ENCODE measurements at places on chromosomes 11 and 22.

- no peak for DNase-seq
Observed at GRCh38 chr11:68296344-68297051, 15.9 kb upstream of the LRP5 start.

DNA sequence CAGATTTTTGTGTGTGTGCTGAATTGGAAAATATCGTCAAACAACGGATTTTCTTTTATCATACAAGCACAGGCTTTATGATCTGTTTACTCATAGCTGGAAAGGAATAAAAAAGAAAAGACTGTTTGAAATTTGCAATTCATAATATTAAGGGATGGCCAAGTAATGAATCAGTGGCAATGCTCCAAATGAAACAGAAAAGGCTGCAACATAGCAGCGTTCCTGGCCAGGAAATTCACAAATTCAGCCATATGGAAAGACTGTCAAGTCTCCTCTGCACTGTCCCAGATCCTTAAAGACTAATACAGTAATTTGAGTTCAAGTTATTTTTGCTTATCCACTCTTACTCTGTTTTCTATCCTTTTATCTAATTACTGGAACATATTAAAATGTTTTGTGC is 98.2 kb downstream of the MSANTD4 start:
- DNase-seq, result no peak

GRCh38 chr11:134821422-134821821 is 409.4 kb upstream of the B3GAT1 start:
- DNase-seq, result no peak

GRCh38 chr11:130550150-130550549 is 101.7 kb downstream of the ADAMTS15 start:
- no peak for DNase-seq

DNA sequence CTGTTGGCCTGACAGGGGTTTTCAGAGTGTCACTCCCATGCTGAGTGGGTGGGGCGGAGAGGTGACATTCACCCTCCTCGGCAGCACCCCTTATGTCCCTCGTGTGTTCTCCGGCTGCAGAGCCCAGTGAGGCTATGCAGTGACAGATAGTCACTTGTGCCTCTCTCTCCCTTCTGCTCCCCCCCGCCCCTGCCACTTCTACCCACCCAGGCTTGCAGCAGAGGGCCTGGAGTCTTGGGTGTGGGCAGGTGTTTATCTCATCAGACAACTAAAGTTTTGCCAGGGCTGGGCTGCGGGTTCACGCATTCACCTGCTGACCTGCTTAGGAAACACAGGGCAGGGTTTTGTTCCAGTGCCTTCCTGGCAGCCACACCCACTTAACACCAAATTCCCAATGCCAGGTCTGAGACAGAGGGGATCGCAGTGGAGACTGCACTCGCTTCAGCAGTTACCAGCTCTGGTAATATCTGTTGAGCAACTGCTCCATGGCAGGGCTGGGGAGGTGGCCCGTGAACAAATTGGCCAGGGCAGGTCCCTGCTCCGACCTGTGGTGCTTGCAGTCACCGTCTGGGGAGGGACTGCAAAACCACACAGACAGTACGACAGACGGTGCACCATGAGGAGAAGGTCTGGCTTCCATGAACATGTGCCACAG is 50.5 kb upstream of the ADA2 start:
- no peak for DNase-seq

GRCh38 chr11:107561688-107562087 is 3.8 kb downstream of the ALKBH8 start:
- no peak for DNase-seq

GRCh38 chr11:109838026-109838425 is 255.2 kb upstream of the ZC3H12C start:
- DNase-seq, result no peak

DNA sequence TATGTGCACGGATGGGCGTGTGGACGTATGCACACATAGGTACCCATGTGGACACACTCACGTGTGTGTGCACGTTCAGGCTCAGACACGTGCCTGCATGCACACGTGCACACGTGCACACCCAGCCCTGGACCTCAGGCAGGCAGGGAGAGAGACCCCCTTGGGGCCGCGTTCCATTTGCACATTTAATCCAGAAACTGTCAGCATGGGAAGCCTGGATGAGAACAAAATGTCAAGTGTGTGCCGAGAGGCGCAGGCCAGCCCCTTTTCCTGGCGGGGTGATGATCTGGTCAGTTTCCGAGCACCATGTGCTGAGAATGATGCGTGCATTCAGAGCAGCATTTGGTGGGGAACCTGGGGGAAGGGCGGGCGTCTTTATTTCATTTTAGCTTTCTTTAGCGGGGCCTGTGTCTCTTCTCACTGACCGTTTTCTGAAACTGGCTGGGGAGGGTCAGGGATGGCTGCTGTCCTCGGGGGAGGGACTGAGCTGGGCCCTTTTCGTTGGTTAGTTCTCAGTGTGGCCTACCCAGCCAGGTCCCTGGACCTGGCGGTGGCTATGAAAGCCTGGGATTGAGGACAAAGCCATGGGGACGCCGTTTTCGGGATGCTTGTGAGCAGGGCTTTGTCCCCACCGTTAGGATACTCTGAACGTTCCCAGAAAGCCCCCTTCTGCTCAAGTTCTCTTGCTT is 96.3 kb downstream of the KCNQ1 start:
- DNase-seq, result no peak

- DNase-seq, result no peak
Observed at GRCh38 chr11:27721264-27722116, 21.2 kb upstream of the BDNF start.

- no peak for DNase-seq
Observed at GRCh38 chr11:77155082-77155475, 27.0 kb downstream of the MYO7A start.

DNA sequence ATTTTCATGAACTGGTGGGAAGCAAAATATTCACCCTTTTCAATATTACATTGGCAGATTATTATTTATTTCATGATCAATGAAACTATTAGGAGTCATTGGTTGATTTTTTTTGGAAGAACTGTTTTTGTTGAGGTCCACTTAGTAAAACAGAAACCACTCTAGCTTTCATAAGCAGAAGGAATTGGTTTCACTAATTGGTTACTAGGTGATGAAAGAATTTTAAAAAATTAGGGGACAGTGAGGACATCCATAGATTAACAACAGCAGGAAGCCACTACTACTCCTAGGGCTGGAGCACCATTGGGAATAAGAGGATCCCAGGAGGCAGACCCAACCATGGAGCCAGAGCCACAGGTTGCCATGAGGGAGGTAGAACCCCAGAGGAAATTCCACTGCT is 74.4 kb upstream of the KCNA4 start:
- no peak for DNase-seq

GRCh38 chr11:115579181-115579825 is 75.1 kb upstream of the CADM1 start:
- DNase-seq, result no peak

- DNase-seq, result no peak
Observed at GRCh38 chr11:37171451-37171850, 573.4 kb upstream of the RAG2 start.

GRCh38 chr11:21257461-21257860 is 588.1 kb downstream of the NELL1 start:
- DNase-seq, result no peak

- DNase-seq, result no peak
Observed at GRCh38 chr11:61592176-61592575, 11.3 kb upstream of the SYT7 start.

DNA sequence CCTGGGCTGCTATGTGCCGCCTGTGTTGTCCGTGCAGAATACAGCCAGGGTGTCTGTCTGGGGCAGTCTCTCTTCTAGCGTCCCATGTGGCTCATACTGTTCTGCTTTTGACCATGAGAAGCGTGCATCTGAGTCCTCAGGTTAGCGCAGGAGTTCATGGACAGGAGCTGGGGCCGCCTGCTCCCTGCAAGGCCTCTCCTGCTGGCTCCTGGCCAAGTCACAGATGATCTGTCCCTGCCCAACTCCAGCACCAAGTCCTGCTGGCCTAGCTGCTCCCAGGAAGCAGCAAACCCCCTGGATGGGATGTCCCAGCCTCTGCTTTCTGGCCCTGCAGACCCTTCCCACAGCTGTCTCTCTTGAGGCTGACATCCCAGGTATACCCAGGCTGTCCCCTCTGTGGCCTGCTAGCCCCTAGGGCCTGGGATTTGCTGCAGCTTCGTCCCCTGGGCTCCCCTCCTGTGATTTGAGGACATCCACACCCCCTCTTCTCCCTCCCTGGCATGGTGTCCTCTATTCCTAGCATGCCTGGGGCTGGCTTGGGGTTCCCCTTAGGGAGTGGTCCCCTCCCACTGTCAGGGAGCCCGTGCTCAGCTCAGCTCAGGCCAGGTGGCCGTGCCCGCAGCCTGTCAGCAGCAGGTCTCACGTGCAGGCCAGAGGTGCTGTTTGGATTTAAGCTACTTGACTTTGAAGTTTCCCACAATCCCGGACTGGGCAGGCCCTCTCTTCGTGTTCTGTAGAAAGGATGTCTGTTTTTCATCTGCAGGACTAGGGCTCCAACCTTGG is 17.8 kb downstream of the PRR5 start:
- DNase-seq, result no peak

- no peak for DNase-seq
Observed at GRCh38 chr11:112163875-112164685, at the start of gene IL18. Gene IL18 (minus strand): TSS chr11:112164094. CDS start chr11:112155053, 9,041 bp downstream.

DNA sequence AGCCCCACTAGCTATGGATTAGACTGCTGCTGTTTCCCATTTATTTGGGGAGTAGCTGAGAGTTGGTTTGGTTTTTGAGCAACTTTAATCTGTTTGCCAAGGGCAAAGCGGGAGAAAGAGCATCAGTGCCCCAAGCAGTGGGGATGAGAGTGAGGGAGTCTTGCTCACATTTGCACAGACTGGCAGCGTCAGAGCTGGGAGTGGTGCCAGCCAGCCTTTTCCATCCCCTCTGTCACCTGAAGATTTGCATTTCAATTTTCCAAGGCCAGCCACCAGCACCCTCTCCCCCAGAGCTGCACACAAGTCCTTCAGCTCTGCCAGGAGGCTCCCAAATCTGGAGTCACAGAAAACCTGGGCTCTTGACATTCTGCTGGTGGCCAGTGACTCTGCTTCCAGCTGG is 21.0 kb upstream of the UVRAG start:
- DNase-seq, result no peak

GRCh38 chr22:24873226-24873625 is 67.2 kb downstream of the SGSM1 start:
- DNase-seq, result no peak

DNA sequence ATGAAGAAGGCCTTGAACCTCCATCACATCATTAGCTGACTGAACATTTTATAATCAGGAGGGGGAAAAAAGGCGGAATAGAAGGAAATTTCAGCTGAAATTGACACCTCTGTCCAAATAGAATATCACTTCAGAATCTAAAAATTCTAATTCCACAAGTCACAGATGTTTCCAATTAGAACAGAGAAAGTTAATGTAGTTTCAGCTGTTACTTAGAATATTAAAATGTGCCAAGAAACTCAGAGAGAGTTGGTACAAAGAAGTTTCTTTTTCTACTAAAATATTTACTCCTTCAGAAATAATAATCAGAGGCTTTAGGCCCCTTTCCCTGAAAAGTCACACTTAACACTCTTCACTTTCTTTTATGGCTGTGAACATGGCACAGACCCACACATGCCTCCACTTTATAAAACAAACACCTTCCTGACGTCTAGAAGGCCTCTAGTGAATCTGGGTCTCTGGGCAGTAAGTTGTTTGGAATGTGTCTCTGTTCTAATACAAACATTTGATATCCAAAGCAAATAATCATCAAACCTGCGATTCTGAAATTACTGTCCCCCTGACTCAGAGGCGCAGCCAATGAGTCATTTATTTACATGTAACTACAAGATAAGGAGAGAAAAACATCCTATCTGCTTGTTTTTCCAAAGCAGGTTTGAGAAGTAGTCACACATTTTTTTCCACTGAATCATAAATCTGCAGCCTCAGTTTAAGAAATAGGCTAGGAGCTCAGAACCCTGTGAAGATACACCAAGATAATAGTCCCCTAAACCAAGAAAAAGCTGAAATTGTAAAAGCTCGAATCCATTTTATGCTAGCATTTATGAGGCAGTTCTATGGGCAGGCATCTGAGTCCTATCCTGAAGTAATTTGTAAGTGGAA is 148.4 kb downstream of the ME3 start:
- peak; percentile 97 for DNase-seq
